ENCODE measurements at places on chromosomes 2 and 18. TPM values are rescaled to one million over a fixed set of nuclear protein-coding genes. Genes with fewer than 3 reads are reported as not detected.

Gene SCTR
- total RNA-seq = not detected

Gene PCARE
- total RNA-seq = not detected

Gene RFTN2
- 3.7 TPM for total RNA-seq

Gene MOCOS
- total RNA-seq = 6.4 TPM

Gene PSMD14
- 71.4 TPM for total RNA-seq

All from bronchus fibroblast of lung (primary cell).